ENCODE measurements at places on chromosomes 4 and X. TPM values are rescaled to one million over a fixed set of nuclear protein-coding genes. Genes with fewer than 3 reads are reported as not detected.

PRSS12 gene
- not detected for polyA plus RNA-seq

XAGE2 gene
- polyA plus RNA-seq, result not detected

NOCT gene
- polyA plus RNA-seq, result 1.5 TPM

MAGEA1 gene
- not detected for polyA plus RNA-seq

FRMD7 gene
- polyA plus RNA-seq, result not detected

CFAP299 gene
- not detected for polyA plus RNA-seq

ARHGAP36 gene
- not detected for polyA plus RNA-seq

TMSB15A gene
- polyA plus RNA-seq, result not detected

OPN1MW2 gene
- not detected for polyA plus RNA-seq

CCDC110 gene
- polyA plus RNA-seq, result not detected

SPANXN3 gene
- not detected for polyA plus RNA-seq

HEPH gene
- polyA plus RNA-seq, result 0.53 TPM

HSFX1 gene
- polyA plus RNA-seq, result 0.14 TPM
